ENCODE measurements at places on chromosomes 5 and 9.
A peak's percentile ranks its signal among the peaks of the same experiment; 100 is the strongest.

- no peak for DNase-seq
These were observed 294.7 kb upstream of the DMRT1 start for GRCh38 chr9:546797-547223.

GRCh38 chr9:122103985-122104384 is 10.9 kb upstream of the TTLL11 start:
- no peak for DNase-seq

DNA sequence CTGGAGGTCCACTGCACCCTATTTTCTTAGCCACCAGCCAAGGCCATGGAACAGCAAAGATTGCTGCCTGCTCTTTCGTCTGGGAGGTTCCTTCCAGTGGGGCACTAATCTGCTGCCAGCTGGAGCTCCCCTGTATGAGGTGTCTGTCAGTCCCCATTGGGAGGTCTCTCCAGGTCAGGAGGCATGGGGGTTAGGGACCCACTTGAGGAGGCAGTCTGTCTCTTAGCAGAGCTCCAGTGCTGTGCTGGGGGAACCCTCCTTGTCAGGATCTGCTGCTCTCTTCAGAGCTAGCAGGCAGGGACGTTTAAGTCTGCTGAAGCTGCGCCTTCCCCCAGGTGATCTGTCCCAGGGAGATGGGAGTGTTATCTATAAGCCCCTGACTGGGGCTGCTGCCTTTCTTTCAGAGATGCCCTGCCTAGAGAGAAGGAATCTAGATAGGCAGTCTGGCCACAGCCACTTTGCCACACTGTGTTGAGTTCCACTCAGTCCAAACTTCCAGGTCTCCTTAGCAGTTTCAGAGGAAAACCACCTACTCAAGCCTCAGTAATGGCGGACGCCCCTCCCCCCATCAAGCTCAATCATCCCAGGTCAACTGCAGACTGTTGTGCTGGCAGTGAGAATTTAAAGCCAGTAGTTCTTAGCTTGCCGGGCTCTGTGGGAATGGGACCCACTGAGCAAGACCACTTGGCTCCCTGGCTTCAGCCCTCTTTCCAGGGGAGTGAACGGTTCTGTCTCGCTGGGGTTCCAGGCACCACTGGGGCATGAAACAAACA is 317.7 kb downstream of the LRRC70 start:
- DNase-seq = no peak

DNA sequence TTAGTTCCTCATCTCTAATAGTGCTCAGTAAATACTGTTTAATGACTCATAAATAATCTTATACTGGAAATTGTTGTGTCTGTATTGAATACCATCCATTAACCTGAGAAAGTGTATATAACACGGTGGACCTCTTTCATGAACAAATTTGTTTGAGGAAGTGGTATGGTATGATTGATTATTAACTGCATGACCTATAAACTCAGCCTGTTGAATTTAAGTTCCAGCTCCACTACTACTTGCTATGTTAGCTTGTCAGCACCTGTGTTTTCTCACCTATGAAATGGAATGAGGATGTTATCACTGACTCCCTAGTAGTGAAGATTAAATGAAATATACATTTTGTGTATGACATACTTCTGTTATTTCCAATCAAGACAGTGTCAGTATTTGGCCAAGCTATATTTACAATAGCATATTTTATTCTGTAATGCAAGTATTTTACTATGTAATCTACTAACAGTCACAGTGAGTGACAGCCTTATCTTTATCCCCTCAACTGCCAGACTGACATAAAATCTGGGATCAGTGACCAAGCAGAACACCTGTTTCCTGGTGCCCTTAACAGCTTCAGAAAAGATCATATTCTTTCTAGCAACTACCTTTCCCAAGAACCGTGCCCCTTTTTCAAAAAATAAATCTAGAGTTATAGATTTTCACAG is 77.3 kb upstream of the ITGA1 start:
- DNase-seq = no peak

DNA sequence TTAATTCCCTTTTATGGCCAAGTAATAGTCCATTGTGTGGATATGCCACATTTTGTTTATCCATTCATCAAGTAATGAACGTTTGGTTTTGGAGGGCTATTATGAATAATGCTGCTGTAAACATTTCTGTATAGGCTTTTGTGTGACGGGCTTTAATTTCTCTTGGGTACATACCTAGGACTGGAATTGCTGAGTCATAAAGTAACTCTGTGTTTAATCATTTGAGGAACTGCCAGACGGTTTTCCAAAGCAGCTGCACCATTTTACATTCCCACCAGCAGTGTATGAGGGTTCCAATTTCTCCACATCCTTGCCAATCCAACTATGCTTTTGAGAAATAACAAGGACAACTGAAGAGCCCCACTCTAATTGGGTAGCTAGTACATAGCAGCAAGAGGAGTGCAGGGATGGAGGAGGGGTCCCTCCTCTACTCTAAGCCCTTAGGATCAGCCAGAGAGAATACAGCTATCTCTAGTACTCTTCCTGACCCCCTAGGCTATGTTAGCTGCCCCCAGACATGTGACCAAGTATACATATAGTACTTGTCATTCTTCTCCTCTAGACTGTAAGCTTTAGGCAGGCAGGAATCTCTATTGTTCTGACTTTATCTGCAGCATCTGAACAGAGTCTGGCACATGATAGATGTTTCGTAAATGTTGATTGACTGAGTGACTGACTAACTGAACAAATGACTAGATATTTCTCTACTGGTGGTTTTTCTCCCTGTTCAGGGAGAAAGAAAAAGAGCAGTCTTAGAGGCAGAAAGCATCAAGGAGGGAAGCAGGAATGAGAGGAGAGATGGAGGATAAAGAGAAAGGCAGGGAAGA is 22.1 kb upstream of the MATR3 start:
- no peak for DNase-seq

DNA sequence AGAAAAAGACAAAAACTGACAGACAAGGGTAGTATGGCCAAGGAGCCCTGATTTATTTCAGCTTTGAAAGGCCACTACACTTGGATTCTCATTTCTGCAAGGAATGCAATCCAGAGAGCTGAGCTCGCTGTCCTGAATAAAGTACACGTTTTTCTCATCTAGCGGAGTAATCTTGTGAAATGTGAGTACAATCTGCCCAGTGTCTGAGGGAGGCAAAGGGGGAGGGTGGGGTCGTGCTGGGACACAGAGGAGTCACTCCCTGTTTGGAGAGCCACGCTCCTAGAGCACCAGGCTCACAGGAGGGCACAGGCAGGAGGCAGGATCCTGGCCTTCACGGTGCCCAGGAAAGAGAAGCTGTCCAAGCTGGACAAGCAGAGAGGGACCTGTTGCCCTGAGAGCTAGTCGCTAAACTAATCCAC is 51.0 kb upstream of the IFNK start:
- DNase-seq = no peak

- DNase-seq = no peak
These were observed 56.8 kb upstream of the ZFR start for GRCh38 chr5:32501071-32502002.

DNA sequence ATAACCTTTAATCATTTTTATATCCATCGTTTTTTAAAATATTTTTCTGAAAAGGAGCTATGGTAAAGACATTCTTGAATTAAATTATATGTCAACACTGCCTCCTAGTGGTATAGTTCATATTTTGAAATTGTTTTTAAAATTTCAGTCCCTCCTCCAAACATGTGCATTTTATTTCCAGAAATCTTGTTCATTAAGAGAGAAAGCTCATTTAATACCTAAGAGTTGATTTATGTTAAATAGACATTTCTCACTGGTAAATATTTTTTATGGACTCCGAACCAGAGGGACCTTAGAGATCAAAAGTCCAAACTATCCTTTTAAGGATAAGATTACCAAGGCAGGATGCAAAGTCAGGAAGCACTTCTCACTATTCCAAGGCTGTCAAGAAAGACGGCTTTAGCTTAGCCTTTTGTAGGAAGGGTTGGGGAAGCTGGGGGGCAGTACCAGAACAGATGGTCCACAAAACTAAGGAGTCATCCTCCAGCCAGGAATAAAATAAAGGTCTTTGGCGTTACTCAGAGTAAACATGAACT is 21.6 kb downstream of the BHMT start:
- DNase-seq = no peak

- DNase-seq = no peak
These were observed 100.4 kb downstream of the C5orf15 start for GRCh38 chr5:133867851-133868545.

DNA sequence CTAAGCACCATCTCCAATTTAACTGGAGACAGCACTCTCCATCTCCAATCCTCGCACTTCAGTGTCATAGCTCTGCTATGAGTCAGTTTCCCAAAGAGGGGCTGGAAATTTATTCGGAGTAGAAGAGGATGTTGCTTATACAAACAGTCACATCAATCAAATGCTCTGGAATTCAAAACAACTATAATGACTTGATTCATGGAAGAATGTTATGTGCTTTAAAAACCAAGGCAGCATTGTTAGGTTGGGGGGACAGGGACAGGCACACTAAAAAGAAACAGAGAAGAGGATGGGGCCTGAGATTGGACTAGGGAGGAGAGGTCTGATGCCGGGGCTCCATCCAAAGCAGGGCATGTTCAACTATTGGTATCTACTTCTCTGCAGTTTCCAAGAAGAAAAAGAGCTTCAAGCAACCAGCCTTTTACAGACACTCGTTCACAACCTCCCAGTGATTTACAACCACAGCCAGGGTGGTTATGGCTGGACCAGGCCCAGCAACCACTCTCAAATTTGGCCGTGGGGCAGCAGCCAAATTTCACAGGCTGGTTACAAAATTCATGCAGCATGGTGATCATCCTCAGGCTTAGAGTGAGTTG is 117.5 kb upstream of the ZNF366 start:
- no peak for DNase-seq

GRCh38 chr9:77011973-77012821 is 7.3 kb upstream of the FOXB2 start:
- peak; percentile 79 for DNase-seq

DNA sequence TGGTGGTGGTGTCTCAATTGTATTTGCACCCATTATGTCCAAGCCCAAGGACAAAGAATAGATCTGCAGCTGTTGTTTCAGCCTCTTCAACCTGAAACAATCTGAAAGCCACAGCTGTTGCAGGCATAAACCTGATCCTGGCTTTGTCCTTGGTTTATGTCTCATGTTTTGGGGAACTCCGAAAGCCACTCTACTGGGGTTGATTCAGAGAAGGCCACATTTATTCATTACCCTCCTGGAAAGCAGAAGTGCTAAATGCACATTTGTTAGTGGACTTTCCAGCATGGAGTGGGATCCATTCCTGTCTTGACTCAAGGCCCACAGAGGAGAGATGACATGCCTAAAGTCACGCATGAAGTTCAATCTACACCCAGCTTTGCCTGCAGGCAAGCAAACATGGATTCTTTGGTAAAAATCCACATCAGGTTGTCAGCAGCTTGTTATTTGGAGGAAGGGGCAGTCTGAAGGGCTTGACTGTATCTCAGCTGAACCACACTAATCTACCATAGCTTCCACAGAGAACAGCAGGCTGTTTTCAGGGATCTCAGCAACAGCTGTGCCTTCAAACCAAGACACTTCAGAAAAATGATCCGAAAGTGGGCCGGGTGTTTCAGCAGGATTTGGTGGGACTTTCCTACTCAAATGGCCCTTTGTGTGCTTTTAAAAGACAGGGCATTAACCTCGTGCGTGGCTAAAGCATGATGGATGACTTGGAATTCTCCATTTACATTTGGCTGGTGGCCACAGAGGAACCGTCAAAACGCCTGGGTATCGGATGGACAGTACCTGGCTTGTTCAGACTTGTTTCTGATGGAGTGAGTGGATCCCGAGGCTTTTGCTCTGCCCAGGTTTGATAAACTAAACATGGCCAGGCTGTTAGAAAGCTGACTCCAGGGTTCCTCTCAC is 36.2 kb upstream of the ADAM19 start:
- no peak for DNase-seq

- DNase-seq = peak; percentile 19
These were observed 88.1 kb downstream of the FGF1 start for GRCh38 chr5:142597546-142598337.

- DNase-seq = no peak
These were observed 19.6 kb downstream of the GALNT10 start for GRCh38 chr5:154210163-154210562.

DNA sequence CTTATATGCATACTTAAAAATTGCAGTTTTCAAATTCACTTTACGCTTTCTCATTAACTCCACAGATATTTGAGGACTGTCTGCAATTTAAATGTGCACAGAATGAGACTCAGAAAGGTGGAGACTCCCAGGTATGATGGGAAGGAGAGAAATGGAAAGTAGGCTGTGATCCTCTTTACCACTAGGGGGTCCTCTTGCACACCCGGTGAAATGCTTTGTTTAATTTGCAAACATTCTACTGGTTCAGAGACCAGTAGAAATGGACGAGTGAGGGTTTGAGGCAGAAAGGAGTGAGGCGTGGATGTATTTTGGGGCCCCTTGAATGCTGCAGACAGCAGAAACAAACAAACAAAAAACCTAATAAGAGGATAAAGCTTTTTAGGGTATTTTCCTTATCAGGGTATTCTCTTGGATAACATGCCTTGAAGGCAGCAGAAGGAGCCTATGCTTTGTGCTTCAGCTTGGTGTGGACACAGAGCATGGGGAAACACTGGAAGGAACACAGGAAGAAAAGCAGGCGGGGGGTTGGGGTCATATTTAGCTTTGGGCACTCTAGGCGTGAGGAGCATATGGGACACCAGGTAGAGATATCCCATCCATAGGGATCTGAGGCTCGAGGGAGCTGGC is 410.1 kb downstream of the DMRT2 start:
- DNase-seq = no peak

DNA sequence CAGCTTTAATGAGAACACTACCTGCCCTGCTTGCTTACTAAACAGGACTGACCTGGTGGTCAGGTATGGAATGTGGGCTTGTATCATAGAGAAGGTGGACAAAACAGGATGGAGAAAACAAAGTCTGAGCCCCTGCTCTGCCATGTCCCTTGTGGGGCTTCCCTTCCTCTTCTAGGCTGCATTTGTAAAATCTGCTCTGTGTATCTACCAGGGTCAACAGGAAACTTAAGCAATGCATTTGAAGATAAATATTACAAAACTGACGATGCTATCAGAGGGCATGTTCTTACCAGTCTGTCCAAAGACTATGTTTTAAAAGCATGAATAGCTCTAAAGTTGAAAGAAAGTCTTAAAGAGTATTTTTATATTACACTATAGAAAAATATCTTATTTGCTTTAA is 228.7 kb downstream of the DCP2 start:
- no peak for DNase-seq

DNA sequence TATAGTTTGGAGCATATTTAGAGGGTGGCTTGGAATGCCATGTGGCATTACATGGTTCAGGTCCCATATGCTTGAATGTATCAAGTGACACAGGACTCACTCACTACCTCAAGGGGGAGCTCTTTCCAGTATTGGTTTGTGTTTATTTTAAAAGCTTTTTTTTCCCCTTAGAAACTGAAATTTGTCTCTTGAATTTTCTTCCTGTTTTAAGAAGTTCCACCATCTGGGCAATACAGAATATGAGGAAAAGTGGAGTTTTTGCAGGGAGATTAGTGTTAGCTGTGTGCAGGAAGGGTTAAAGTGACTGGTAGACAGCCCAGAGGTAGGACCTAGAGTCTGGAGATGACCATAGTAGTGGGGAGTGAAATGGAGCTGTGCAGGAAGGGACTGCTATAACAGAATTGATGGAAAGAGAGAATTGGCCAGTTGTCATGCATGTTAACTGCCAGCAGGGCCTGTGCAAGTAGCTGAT is 36.6 kb downstream of the CTNNA1 start:
- no peak for DNase-seq

GRCh38 chr5:179974246-179974945 is 66.7 kb upstream of the TBC1D9B start:
- no peak for DNase-seq

All from stimulated activated naive CD8-positive, alpha-beta T cell treated with anti-CD3 and anti-CD28 coated beads, Interleukin-15, Interleukin-2, amounts not matched to agents 100 U/mL and 50 U/mL, for 24 hours (primary cell).